ENCODE measurements at places on chromosomes 1 and 21.

DNA sequence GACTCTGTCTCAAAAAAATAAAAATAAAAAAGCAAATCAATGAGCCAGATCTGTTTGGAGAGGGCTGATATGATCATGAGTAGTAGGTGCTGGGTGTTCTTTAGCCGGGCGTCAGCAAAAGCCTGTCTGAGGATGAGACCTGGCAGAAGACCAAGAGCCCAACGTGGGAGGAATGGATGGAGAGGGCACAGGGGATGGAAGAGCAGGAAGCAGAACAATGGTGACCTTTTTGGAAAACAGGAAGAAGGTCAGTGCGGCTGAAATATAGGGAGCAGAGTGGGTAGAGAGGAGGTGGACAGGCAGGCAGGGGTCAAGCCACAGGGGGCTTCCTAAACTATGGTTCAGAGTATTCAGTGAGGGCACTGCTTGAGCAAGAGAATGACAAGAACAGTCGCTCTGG lies 30.9 kb downstream of the VWA5B1 start:
- DNase-seq: no peak

GRCh38 chr1:92795166-92795565 lies 10.3 kb upstream of the EVI5 start:
- no peak for DNase-seq

- no peak for DNase-seq
These were observed 13.6 kb downstream of the LHX4 start for GRCh38 chr1:180243517-180244221.

- no peak for DNase-seq
These were observed 1.7 kb downstream of the TRMT1L start for GRCh38 chr1:185154912-185155513.

DNA sequence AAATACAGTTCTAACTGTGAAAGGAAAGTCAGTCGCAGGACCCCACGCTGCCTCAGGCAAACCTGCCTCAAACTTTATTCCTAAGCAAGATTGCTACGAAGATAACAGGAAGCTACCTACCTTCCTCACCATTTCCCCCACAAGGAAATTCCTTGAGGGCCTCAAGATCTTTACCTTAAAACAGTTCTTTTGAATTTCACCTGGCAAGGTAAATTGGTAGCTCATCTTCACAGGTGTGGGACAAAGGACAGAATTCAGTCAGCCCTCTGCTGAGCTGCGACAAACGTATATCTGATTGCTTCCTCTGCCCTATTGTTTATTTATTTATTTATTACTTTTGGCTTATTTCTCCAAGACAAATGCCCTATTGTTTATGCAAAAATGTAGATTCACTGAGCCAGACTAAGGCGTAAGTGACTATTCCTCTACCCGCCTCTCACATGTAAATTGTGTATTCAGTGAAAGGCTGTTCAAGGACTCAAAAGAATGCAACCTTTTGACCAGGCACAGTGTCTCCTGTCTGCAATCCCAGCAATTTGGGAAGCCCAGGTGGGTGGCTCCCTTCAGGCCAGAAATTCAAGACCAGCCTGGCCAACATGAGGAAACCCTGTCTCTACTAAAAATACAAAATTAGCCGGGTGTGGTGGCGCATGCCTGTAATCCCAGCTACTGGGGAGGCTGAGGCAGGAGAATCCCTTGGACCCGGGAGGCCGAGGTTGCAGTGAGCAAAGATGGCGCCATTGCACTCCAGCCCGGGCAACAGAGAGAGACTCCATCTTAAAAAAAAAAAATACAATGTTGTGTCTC lies 17.3 kb upstream of the PKNOX1 start:
- no peak for DNase-seq

DNA sequence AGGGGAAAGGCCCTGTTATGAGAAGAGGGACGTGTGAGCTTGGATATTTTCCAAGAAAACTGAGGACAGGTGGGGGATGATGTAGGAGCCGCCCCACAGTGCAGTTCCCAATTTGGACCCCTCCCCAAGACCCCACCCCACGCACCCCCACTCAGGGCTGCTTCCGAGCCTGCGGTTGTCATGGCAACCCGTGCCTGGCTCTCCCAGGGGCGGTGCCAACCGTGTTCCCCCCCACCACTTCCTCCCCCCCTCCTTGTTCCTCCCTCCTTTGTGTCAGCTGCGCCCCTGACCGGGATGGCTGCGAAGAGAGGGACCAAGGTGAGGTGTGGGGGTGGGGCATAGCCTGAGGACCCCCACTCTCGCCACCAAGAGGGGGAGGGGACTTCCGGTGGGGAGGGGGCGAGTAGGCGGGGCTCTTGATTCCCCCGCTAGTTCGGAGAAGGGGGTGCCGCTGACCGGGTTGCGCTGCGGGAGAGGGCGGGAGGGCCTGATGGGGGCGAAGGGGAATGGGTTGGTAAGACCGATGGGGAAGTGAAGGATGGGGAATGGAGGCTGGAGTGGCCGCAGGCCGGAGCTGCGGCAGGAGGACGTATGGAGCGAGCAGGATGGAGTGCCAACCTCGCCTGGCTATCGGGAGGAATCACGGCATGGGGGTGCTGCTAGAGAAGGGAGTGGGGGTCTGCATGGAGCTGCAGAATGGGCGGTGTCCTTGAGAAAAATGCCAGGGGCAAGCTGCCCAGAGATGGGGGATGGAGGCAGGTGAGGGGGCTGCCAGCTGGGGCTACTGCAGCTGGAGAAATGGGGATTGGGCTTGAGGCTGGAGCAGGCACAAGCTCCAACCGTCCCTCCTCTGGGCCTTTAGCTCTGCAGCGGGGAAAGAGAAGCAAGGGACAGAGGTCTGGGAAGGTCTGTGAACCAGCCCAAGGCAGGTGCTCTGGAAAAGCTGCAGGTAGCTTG lies 953 bp downstream of the TRIM46 start:
- peak; percentile 71 for DNase-seq

Measured in D721Med (cell line).